ENCODE measurements at places on chromosomes 5 and 9. TPM values are rescaled to one million over a fixed set of nuclear protein-coding genes. Genes with fewer than 3 reads are reported as not detected.

The COMMD10 gene
- 27.5 TPM for total RNA-seq

The PPP3R2 gene
- total RNA-seq: not detected

The FOXD4L4 gene
- not detected for total RNA-seq

The KCNN2 gene
- 2.6 TPM for total RNA-seq

The GLRA1 gene
- not detected for total RNA-seq

The CTNND2 gene
- total RNA-seq: 41.3 TPM

The FCN2 gene
- not detected for total RNA-seq

The CDH18 gene
- not detected for total RNA-seq

The OR1K1 gene
- not detected for total RNA-seq

The PDGFRB gene
- 54.6 TPM for total RNA-seq

The LCN15 gene
- not detected for total RNA-seq
